ENCODE measurements at places on chromosomes 1 and 21.

GRCh38 chr1:201282216-201282615 lies 1.1 kb upstream of the PKP1 start:
- no peak for DNase-seq

DNA sequence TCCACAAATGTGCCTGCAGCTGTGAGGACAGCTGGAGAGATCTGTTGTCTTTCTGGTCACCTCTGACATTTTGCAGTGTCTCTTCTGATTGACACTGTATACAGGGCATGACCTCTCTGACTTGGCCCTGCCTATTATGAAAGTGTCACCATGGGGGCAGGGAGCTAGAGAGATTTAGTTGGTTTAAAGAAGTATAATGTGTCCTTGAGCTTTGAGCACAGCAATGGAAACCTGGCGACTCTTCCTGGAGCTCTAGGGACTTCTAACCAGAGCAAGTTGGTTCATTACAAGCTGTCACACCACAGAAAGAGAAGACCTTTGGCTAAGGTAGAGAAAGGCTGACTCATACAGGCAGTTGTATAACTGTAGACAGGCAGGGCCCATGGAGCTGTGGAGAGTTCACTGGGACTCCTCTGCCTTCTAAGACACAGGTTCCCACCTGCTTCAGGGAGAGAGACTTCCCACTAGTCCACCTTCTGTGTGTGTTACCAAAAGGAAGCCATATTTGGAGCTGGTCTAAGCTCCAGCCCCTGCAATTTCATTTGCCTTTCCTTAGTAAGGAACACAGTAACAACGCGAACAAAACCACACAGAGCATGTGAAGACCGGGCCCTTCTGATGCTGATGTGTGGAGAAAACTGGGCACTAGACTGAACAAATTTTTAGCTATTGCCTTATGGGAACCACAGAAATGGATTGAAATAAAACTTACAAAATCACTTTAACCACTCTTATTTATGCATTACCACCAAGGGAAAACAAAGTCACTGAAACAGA lies 90.5 kb upstream of the ADAR start:
- no peak for DNase-seq

DNA sequence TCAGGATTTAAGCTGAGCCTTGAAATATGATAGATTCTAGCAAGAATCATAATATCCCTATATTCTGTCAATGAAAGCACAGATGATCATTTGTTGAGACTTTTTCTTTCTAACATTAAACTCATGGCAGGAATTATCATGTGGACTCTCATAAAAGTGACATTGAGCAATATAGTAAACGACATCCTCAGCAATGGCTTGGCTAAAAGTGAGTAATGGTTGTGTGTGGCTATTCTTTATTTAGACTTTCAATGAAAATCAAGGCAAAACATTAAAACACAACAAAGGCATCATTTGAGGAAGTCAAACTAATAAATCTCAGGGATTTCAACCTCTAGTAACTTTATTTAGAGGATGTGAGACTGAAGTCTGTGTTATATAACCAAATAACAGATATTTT lies 257.8 kb upstream of the ADGRL4 start:
- DNase-seq = no peak

DNA sequence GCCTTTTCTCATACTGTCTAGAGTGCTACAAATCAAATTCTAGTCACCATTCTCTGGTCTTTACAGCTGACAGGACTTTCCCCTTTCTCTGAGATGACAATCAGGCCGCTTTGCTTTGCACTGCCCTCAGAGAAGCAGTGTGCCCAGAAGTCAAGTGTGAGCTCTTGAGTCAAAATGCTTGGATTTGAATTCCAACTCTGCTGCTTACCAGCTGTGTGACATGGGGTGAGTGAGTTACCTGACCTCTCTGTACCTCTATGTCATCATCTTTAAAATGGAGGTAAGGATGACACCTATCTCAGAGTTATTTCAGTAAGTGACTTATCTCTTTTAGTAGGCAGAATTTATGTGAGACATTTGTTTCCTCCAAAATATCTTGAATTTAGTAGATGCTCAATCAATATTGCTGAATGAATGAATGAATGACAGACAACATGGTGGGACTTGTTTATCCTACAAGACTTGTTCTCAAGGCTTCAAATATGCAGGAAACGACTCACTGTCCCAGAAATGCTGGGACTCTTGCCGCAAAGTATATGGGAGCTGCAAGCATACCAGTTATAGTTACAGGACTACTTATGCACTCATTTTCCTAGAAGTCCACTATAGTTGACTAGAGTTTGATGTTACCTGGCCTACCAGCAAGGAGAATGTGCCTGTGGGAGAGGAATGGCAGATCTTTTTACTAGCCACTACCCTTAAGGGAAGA lies 38.1 kb upstream of the A3GALT2 start:
- no peak for DNase-seq

GRCh38 chr1:19772053-19772452 lies 27.7 kb downstream of the TMCO4 start:
- DNase-seq = no peak

DNA sequence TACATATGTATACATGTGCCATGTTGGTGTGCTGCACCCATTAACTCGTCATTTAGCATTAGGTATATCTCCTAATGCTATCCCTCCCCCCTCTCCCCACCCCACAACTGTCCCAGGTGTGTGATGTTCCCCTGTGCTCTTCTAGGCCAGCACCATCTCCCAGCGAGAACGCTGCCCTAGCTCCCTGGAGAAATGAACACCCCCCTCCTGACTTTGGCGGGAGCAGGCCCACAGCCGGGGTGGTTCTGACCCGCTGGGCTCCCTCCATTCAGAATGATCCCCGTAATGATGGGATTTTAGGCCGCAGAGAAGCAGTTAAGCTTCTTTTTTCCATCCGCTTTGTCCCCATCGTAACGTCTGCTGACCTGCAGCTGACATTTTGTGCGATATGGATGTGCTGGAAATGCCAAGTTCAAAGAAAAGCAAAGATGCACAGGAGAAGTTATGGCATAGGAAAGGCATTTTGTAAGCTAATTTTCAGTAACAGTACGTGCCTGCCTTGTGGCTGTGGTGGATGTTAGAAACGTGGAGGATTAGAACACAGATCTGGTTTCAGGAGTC lies 39.3 kb downstream of the ELK4 start:
- DNase-seq = no peak

GRCh38 chr21:46128933-46129571 lies 26.3 kb downstream of the FTCD start:
- no peak for DNase-seq

- DNase-seq = no peak
Measured at GRCh38 chr1:228314658-228315483, 91.8 kb downstream of the TRIM11 start.

- no peak for DNase-seq
Measured at GRCh38 chr1:217109928-217110327, 386.7 kb upstream of the ESRRG start.

GRCh38 chr1:38746941-38747600 lies 112.5 kb downstream of the RRAGC start:
- DNase-seq = no peak

DNA sequence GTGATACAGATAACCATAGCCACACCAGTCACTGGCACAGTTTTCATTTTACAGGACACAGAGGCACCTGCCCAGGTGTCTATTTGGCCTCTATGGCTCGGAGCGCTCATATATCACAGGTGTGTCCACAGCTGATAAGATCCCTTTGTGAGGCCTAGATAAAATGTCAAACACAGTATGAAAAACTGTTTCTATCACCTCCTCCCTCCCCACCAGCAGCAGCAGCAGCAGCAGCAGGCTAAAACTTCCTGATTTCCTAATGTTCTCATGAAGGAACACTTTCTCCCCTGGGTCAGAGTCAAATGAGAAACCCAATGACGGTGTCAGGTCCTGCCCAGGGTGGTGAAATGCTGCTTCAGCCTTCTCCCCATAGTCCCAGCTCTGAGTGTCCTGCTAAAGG lies 24.4 kb downstream of the ELAPOR1 start:
- no peak for DNase-seq

- no peak for DNase-seq
Measured at GRCh38 chr1:160996178-160996577, 24.8 kb downstream of the F11R start.

DNA sequence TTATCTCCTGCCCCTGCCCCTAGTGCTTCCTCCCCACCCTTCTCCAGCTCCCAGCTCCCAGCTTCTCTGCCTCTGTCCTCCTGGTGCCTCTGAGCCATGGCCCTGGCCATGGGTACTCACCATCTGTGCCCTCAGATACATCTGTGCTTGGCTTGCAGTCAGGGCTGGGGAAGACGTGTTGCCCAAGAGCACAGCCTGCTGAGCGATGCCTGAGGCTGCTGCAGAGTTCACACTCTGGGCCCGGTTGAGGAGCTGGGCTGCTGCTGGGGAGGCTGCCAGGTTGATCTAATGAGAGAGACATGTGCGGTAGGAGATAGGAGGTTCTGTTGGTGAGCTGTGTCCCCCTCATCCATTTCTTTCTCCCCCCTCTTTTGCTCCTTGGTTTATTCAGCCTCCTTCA lies 49.4 kb upstream of the A3GALT2 start:
- DNase-seq = no peak

GRCh38 chr1:185267301-185267700 lies 49.7 kb downstream of the IVNS1ABP start:
- no peak for DNase-seq
